ENCODE measurements at places on chromosomes 1 and 21. TPM values are rescaled to one million over a fixed set of nuclear protein-coding genes. Genes with fewer than 3 reads are reported as not detected.

DNA sequence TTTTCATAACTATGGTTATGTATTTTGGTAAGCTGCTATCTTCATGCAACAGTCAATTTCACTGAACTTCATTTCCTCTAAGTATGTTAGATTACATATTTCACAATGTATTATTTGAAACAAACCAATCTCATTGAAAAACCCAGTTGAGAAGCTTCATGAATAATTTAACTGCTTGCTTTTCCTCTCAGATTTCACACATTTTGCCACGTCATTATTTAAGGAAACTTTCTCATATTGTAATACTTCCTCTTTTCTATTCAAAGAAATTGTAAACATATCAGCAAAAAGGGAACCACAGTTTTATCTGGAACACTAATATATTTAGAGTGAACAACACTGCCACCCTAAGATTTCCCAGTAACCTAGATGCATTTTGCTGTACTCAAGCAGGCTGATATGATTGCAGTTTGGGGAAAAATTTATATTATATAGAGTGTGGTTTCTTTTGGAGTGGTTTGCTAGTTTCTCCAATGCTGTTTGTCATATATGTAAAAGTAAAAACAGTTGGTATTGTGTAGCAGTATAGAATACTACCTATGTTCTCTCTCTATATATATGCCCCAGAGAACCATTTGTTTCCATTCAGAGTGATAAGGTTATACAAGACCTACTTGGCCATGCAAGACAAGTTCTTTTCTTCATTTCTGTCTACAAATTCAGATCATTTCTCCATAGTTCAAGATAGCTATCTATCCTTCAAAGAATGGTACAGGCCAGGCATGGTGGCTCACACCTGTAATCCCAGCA, 28.4 kb upstream of the AHCTF1 start:
- no peaks in the 10 kb centered on the region for H3K27me3 ChIP-seq
- H3K4me3 ChIP-seq: no peak overlapping the region
- no peak for DNase-seq
- H3K4me1 ChIP-seq: no peaks in the 10 kb centered on the region
- no peak overlapping the region for H3K27ac ChIP-seq

GRCh38 chr21:34260277-34261008, 103.4 kb upstream of the KCNE2 start:
- no peaks in the 10 kb centered on the region for H3K4me1 ChIP-seq
- peaks cover 15% of the 10 kb centered on the region for H3K36me3 ChIP-seq

GRCh38 chr1:213486488-213486887, 435.4 kb downstream of the RPS6KC1 start:
- H3K36me3 ChIP-seq: no peaks in the 10 kb centered on the region
- DNase-seq: no peak
- no peaks in the 10 kb centered on the region for H3K4me1 ChIP-seq
- peaks cover 2% of the 10 kb centered on the region for H3K27me3 ChIP-seq
- no peak overlapping the region for H3K27ac ChIP-seq

GRCh38 chr1:159066108-159066507, 10.5 kb downstream of the AIM2 start:
- DNase-seq: no peak
- no peaks in the 10 kb centered on the region for H3K4me1 ChIP-seq
- no peak overlapping the region for H3K27ac ChIP-seq
- no peaks in the 10 kb centered on the region for H3K27me3 ChIP-seq

- H3K4me3 ChIP-seq: no peak overlapping the region
- no peaks in the 10 kb centered on the region for H3K4me1 ChIP-seq
- DNase-seq: no peak
Measured at GRCh38 chr1:162327788-162328165, 48.9 kb downstream of the SPATA46 start.

- peaks cover 3% of the 10 kb centered on the region for H3K4me1 ChIP-seq
- no peaks in the 10 kb centered on the region for H3K36me3 ChIP-seq
- no peak overlapping the region for H3K27ac ChIP-seq
- H3K27me3 ChIP-seq: peaks cover 11% of the 10 kb centered on the region
- H3K4me3 ChIP-seq: peak overlapping the region; percentile 93
Measured at GRCh38 chr1:12618965-12619791, 1.2 kb upstream of the DHRS3 start.

Gene LCE1B
- not detected for total RNA-seq

Gene FALEC
- total RNA-seq: not detected
